ENCODE measurements at places on chromosomes 1 and 21. TPM values are rescaled to one million over a fixed set of nuclear protein-coding genes. Genes with fewer than 3 reads are reported as not detected.

CACNA1S gene
- total RNA-seq = under 0.01 TPM

TSPAN2 gene
- 31.8 TPM for total RNA-seq

BSND gene
- not detected for total RNA-seq

CA6 gene
- not detected for total RNA-seq

CATSPERE gene
- total RNA-seq = 2.0 TPM

HPDL gene
- total RNA-seq = 1.6 TPM

UTS2 gene
- total RNA-seq = not detected

MEX3A gene
- total RNA-seq = 43.2 TPM

CHIA gene
- total RNA-seq = not detected

LCE2A gene
- total RNA-seq = not detected

WNT3A gene
- not detected for total RNA-seq

GPATCH2 gene
- total RNA-seq = 29.3 TPM

ATP6V1G3 gene
- total RNA-seq = not detected

ENO1 gene
- total RNA-seq = 261 TPM

OR2L2 gene
- total RNA-seq = 0.41 TPM

S100A9 gene
- total RNA-seq = 28.9 TPM

WNT2B gene
- 2.0 TPM for total RNA-seq

DIO1 gene
- total RNA-seq = not detected

AMPD1 gene
- total RNA-seq = not detected

TMEM269 gene
- total RNA-seq = 0.41 TPM

TMEM59 gene
- 92.9 TPM for total RNA-seq

PRPF38B gene
- total RNA-seq = 20.8 TPM

LRRC7 gene
- 159 TPM for total RNA-seq

All from frontal cortex (tissue), 4 donors.